ENCODE measurements at places on chromosomes 1 and 21.

DNA sequence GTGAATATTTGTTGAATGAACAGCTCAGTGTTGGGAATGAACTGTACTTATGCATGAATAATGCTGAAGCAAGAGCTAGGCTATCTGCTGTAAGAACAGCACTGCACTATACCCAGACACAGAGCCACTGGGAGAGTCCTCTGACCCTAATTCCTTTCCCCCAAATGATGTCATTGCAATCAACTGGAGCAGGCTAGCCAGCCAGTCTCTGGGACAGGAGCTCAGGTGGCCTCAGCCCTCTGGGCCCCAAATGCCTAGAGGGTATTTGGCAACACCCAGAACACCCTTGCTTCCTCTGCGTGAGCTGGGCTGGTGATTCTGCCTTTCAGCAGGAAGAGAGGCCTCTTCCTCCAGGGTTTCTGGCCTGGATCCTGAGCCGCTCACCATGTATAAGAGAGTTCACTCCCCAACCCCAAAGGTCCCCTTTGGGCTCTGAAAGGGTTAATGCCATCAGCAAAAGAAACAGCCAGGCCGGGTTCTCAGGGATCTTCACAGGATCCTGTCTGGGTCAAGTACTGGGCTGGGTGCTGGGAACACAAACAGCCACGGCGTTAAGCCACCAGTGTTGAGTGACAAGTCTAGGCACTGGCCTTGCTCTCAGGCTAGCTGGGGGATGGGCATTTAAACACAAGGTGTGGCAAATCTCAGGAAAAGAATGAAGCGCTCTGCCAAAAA, 3.7 kb upstream of the PADI4 start:
- H3K4me1 ChIP-seq = no peaks in the 10 kb centered on the region
- H3K27ac ChIP-seq = no peak overlapping the region
- no peaks in the 10 kb centered on the region for H3K36me3 ChIP-seq

DNA sequence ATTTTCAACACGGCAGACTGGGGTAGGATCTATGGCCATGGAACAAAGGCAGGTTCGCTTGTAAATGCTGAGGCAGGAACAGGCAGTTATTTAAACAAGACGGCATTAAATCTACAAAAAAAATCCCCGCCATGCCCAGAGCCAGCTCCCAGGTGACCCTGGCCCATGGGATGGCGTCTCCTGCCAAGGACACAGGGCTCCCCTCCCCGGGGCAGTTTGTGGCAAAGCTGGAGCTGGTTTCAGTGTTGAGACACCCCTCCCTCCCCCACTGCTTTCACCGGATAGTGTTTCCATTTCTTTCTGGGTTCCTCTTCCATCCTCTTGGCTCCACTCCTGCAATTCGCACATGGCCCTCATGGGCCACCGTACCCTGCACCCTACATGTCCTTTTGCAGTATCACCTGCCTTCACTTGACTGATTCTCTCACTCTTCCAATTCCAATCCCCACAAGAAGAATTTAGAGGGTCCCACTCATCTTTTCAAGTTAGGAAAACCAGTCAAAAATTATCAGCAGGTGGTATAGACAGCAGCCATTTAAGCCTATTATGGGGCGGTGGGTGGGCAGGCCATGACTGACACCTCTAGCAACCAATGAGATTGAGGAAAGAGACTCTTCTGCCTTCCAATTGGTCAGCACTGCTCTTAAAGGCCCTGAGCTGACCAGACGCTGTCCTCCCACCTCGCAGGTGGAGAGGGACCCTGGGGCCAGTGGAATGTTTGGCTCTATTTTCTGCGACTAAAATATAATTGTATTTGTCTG, 52.0 kb downstream of the OLIG1 start:
- H3K36me3 ChIP-seq = no peaks in the 10 kb centered on the region
- no peak overlapping the region for H3K4me3 ChIP-seq
- H3K27me3 ChIP-seq = no peaks in the 10 kb centered on the region
- no peak for DNase-seq
- no peak overlapping the region for H3K27ac ChIP-seq

- no peaks in the 10 kb centered on the region for H3K27me3 ChIP-seq
- H3K27ac ChIP-seq = no peak overlapping the region
- H3K36me3 ChIP-seq = no peaks in the 10 kb centered on the region
- DNase-seq = no peak
- no peaks in the 10 kb centered on the region for H3K4me1 ChIP-seq
These were observed 37.4 kb downstream of the BTBD8 start for GRCh38 chr1:92117526-92117925.

GRCh38 chr1:64920941-64921589, 45.3 kb downstream of the JAK1 start:
- H3K36me3 ChIP-seq = no peaks in the 10 kb centered on the region
- no peak overlapping the region for H3K27ac ChIP-seq
- H3K4me3 ChIP-seq = no peak overlapping the region
- no peaks in the 10 kb centered on the region for H3K4me1 ChIP-seq

DNA sequence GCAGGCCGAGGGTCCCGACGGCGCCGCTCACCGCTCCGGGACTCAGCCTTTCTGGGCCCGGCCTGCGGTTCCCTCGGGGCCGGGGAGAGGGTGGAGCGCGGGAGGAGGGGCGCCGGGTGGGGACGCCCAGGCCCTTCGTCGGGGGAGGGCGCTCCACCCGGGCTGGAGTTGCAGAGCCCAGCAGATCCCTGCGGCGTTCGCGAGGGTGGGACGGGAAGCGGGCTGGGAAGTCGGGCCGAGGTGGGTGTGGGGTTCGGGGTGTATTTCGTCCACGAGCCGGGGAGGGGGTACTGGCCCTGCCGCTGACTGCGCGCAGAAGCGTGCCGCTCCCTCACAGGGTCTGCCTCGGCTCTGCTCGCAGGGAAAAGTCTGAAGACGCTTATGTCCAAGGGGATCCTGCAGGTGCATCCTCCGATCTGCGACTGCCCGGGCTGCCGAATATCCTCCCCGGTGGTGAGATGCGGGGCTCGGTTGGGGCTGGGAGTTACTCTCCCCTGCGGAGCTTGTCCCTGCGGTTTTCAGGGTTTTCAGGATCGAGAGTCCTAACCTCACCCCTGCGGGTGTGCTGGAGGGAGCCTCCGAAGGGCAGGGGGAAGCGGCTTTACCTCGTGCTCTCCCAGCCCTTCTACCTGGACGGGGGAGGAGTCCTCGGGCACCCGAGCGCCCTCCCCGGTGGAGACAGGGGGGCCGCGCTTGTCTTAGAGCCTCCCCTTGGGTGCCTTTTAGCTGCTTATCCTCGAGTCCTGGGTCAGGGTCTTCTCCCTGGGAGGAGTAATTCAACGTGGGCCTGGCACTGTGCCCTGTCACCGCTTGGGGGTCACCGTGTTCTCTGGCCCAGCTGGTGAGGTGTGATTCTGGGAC, 2.1 kb downstream of the SAMD11 start:
- peaks cover 54% of the 10 kb centered on the region for H3K27me3 ChIP-seq
- H3K4me3 ChIP-seq = no peak overlapping the region
- H3K4me1 ChIP-seq = no peaks in the 10 kb centered on the region
- DNase-seq = no peak
- no peak overlapping the region for H3K27ac ChIP-seq

- peaks cover 12% of the 10 kb centered on the region for H3K27me3 ChIP-seq
- H3K36me3 ChIP-seq = no peaks in the 10 kb centered on the region
- H3K4me3 ChIP-seq = no peak overlapping the region
- DNase-seq = no peak
- no peaks in the 10 kb centered on the region for H3K4me1 ChIP-seq
These were observed 35.8 kb downstream of the LHX4 start for GRCh38 chr1:180265871-180266270.

DNA sequence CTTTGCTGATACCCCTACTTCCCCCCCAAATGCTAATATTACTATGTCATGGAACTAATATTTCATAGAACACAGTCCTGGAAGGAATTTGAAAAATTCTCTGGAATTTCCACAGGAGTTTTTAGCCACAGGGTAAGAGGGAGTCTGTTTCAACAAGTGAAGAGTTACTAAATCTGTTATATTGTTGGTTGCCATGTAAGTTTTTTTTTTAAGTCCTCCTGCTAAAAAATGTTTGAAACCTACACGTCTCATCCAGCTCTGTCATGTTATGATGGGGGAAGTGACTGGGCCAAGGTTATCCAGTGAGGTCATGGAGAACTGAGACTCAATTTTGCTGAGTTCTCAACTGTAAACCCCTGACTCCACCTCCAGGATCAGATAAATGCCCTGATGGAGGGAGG, 60.8 kb upstream of the USP24 start:
- no peaks in the 10 kb centered on the region for H3K36me3 ChIP-seq
- no peak for DNase-seq
- H3K4me1 ChIP-seq = no peaks in the 10 kb centered on the region
- no peak overlapping the region for H3K27ac ChIP-seq
- no peaks in the 10 kb centered on the region for H3K27me3 ChIP-seq
- H3K4me3 ChIP-seq = no peak overlapping the region

DNA sequence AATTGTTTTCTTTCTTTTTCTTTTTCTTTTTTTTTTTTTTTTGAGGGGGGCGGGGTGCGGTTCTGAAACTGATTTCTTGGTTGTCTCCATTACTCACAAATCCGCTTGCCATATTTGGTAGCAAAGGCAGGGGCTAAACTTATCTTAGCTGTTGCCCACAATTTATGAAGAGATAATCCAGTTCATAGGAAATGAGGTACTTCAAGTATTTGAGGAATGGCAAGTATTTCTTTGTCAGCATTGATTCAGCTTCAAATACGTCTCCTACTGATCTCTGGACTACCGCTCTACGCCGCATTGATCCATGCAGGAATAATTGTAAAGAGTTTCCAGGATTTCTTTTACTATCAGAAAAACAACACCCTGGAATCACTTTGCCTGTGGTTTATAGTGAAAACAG, 289.2 kb upstream of the DPYD start:
- no peaks in the 10 kb centered on the region for H3K36me3 ChIP-seq
- no peak for DNase-seq

- no peak overlapping the region for H3K27ac ChIP-seq
- no peaks in the 10 kb centered on the region for H3K27me3 ChIP-seq
- H3K4me1 ChIP-seq = no peaks in the 10 kb centered on the region
- no peaks in the 10 kb centered on the region for H3K36me3 ChIP-seq
- H3K4me3 ChIP-seq = no peak overlapping the region
These were observed 27.2 kb upstream of the DMRTB1 start for GRCh38 chr1:53431805-53432565.

- no peaks in the 10 kb centered on the region for H3K4me1 ChIP-seq
- H3K27me3 ChIP-seq = no peaks in the 10 kb centered on the region
- no peaks in the 10 kb centered on the region for H3K36me3 ChIP-seq
- DNase-seq = no peak
These were observed 200.8 kb upstream of the TMEM51 start for GRCh38 chr1:14952626-14953314.

DNA sequence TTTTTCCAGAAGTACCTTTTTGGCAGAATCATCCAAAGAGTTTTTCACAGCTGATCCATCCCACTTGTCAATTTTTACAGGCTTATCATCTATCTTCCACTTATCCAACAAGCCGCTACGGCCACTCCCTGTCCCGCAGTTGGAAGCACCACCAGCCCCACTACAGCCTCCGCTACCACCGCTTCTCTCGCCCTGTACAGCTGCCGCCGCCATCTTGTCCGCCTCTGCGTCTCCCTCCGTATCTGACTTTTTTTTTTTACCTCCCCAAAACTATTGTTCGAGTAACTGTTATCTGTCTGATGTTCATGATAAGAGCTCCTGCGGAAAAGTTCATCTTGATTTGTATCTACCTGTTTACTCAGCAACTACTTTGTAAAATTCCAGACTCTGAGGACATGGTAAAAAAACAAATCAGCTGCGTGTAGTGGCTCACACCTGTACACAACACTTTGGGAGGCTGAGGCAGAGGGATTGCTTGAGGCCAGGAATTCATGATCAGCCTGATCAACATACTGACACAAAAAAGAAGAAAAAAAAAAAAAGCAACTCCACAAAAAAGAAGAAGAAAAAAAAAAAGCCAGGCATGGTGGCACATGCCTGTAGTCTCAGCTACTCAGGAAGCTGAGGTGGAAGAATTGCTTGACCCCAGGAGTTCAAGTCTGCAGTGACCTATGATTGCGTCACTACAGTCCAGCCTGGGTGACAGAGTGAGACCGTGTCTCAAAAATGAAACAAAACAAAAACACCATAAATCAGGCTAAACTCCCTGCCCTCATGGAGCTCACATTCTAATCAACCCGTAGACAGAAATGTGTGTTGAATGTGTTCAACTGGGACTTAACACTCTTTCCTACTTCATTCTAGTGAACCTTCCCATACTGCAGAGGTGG, 8.0 kb upstream of the EYA3 start:
- peaks cover 11% of the 10 kb centered on the region for H3K27me3 ChIP-seq
- no peaks in the 10 kb centered on the region for H3K36me3 ChIP-seq
- no peak for DNase-seq
- no peak overlapping the region for H3K27ac ChIP-seq
- H3K4me3 ChIP-seq = no peak overlapping the region
- no peaks in the 10 kb centered on the region for H3K4me1 ChIP-seq

GRCh38 chr1:40742363-40743061, 41.1 kb upstream of the KCNQ4 start:
- no peaks in the 10 kb centered on the region for H3K36me3 ChIP-seq
- no peaks in the 10 kb centered on the region for H3K27me3 ChIP-seq
- H3K27ac ChIP-seq = no peak overlapping the region

DNA sequence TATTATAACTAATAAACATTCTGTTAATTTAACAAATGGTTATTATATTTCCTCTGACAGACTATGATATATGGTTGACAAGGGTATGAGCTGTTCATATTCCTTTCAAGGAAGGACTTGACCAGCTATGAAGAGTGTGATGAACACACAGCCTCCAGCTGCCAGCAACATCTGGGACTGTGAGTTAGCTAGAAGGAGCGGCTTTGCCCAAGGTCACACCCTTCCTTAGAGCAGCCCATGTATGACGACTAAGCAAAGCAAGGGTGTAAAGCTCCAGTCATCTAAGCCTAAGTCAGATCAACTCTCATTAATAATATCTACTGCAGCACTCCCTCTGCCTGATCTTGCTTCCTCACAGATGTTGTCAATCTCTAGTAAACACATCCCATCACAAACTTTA, 355.4 kb downstream of the PLPP3 start:
- no peaks in the 10 kb centered on the region for H3K27me3 ChIP-seq
- no peak for DNase-seq
- no peaks in the 10 kb centered on the region for H3K4me1 ChIP-seq
- no peak overlapping the region for H3K4me3 ChIP-seq
- no peaks in the 10 kb centered on the region for H3K36me3 ChIP-seq

GRCh38 chr21:29487154-29487553, 188.4 kb downstream of the BACH1 start:
- H3K4me1 ChIP-seq = no peaks in the 10 kb centered on the region
- H3K4me3 ChIP-seq = no peak overlapping the region
- no peaks in the 10 kb centered on the region for H3K36me3 ChIP-seq
- H3K27ac ChIP-seq = peak overlapping the region; percentile 34

GRCh38 chr21:45913886-45914285, 67.7 kb upstream of the COL6A1 start:
- no peak overlapping the region for H3K4me3 ChIP-seq
- H3K27ac ChIP-seq = no peak overlapping the region
- no peaks in the 10 kb centered on the region for H3K27me3 ChIP-seq
- no peak for DNase-seq

- peaks cover 4% of the 10 kb centered on the region for H3K4me1 ChIP-seq
- no peaks in the 10 kb centered on the region for H3K36me3 ChIP-seq
- H3K27me3 ChIP-seq = no peaks in the 10 kb centered on the region
- no peak for DNase-seq
These were observed 35.0 kb downstream of the BATF3 start for GRCh38 chr1:212664409-212665199.

- no peak for DNase-seq
- no peak overlapping the region for H3K4me3 ChIP-seq
- H3K36me3 ChIP-seq = no peaks in the 10 kb centered on the region
- H3K4me1 ChIP-seq = peaks cover 9% of the 10 kb centered on the region
- H3K27me3 ChIP-seq = no peaks in the 10 kb centered on the region
These were observed 145.1 kb downstream of the SIPA1L2 start for GRCh38 chr1:232484856-232485255.

GRCh38 chr21:44414291-44415072, 40.8 kb upstream of the LRRC3 start:
- H3K4me3 ChIP-seq = no peak overlapping the region
- peaks cover 21% of the 10 kb centered on the region for H3K27me3 ChIP-seq
- no peaks in the 10 kb centered on the region for H3K4me1 ChIP-seq
- no peak overlapping the region for H3K27ac ChIP-seq
- no peaks in the 10 kb centered on the region for H3K36me3 ChIP-seq

Data from tibial nerve (tissue), 4 donors.